ENCODE measurements at places on chromosomes 7 and 10.

DNA sequence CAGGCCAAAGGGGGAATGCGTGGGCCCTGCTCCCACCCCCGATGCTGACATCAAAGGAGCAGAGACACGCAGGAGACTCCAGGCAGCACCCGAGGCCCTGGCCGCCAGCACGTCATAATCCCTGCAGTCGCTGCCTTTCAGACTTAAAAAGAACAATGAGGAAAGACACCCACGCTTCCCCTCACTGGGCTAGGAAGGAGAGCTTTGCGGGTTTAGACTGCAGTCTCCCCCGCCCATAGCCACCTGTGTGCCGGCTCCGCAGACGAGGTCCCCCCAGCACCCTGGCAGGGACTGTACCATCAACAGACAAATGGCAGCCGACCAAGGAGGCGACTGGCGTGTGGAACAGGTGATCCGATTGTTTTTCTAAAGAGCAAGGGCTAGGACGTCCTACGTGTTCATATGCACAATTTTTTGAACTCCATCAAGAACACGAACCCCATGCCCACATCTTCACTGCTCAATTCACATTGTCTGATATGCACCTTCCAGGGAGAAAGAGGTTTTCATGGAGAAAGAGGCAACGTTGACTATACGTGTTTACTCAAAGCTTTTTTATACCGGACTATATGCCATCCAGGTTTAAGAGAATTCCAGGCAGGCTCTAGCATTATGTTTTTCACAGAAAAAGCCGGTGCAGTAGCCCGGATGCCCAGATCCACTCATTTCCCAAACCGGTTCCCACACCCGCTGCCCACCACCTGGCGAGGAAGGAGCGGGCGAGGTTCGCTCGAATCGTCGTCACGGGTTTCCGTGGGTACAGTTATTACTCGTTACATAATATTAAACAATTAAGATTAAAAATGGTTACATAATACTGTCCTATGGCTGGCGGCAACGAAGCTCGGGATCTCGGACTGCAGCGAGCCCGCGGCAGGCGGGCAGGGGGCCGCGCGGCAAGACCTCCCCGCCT lies 1.1 kb downstream of the GRB10 start:
- DNase-seq: peak; percentile 30

GRCh38 chr10:70742537-70743429 lies 42.4 kb downstream of the TBATA start:
- DNase-seq: no peak

- peak; percentile 85 for DNase-seq
Measured at GRCh38 chr7:12607134-12607533, 36.6 kb downstream of the SCIN start.

GRCh38 chr7:68754414-68754813 lies 843.9 kb upstream of the AUTS2 start:
- no peak for DNase-seq

DNA sequence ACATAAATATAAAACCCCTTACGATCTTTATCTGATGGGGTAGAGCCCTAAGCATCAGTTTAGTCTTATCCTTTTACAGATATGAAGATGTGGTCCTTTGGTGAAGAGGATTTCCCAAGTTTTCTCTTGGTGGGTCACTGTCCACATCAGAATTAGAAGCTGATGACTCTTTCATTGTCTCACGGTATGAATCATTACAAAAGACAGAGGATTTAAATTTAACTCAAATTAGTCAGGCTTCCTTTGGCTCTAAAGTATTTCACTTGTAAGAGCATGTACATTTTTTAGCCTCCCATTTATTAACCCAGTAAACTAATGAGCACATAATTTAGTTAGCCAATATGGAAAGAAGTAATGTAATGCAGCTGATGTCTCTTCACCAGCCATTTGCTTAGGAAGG lies 49.9 kb upstream of the TMEM26 start:
- DNase-seq: no peak

- DNase-seq: no peak
Measured at GRCh38 chr10:62115842-62116241, 152.8 kb downstream of the RTKN2 start.

DNA sequence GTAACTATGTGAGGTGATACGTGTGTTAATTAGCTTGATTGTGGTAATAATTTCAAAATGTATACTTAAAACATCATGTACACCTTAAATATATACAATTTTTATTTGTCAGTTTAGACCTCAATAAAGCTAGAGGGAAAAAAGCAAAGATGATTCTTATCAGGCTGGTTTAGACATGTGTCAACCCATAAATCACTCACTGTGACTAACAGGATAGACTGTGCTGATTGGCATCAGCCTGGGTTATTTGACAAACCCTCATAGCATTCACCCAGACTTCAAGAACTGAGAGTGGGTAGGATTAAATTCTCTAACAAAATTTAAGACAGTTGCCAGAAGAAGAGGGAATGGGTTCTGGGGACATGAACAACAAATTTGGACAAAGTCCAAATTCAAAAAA lies 73.8 kb upstream of the TMEM140 start:
- no peak for DNase-seq

GRCh38 chr10:71396084-71396710 lies 523 bp upstream of the CDH23 start:
- DNase-seq: peak; percentile 70

GRCh38 chr10:90913774-90914420 lies 7.0 kb downstream of the ANKRD1 start:
- DNase-seq: no peak

- DNase-seq: no peak
Measured at GRCh38 chr7:83876593-83876992, 227.7 kb upstream of the SEMA3E start.

DNA sequence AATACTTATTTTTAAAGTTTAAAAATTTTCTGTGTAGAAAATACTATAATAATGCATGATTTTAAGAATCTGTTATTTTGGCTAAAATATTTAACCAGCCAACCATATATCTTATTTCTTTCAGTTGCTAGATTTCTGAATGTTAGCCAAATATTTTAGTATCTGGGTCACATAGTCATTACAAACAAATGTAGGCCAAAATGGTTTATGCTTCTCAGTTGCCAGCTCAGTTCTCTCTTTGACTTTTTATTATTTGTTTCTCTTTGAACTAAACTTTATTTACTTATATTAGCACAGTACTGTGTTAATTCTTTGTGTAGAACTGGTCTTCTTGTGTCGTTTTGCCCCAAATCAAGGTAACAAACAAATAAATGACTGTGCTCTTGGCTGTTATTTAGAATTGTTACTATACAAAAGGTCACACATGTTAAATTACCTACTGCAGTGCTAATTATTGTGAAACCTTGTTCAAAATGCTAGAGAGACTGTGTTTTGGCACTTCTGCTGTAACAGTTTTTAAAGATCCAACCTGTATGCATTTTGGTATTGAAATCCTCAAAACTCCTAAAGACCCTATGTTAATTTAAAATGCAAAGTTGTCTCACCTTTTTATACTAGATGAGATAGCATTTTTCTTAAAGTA lies 39.8 kb downstream of the ZEB1 start:
- no peak for DNase-seq

- DNase-seq: no peak
Measured at GRCh38 chr7:19105546-19105945, 11.9 kb downstream of the TWIST1 start.

DNA sequence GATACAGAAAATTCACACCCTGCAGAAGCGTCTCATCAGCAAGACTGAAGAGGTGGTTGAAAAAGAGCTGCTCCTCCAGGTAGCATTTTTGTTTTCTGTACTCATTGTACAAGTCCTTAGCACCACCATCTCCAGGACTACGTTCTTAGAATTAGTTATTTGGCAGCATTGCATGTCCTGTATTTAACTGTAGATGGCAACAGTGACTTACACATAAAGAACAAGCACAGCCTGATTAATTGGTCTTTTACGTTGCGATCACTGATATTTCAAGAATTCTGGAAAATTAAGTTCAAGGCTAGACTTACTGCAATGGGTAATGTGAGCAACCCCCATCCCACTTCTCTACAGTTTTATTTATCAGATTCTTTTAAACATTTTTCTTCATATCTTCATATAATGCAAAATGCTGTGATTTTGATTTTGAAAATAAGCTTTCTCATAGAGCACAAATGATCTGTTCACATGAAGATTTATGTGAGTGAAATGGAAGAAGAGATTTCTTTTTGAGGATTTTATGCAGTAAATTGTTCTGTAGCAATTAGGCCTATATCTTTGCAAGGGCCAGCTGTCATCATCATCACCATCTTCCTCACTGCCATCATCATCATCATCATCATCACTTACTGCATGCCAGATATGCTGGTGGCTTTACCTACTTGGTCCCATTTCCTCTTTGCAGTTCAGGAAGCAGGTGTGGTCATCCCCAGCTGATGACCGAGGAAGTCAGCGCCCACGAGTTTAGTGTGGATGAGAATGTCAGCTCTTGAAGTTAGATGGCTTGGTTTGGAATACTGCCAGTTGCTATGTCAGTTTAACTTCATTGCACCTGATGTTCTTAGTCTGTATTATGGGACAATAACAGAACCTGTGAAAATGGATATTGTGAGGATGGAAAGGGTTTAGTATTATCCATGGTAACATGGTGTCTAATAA lies 53.4 kb downstream of the CFAP58 start:
- peak; percentile 17 for DNase-seq

DNA sequence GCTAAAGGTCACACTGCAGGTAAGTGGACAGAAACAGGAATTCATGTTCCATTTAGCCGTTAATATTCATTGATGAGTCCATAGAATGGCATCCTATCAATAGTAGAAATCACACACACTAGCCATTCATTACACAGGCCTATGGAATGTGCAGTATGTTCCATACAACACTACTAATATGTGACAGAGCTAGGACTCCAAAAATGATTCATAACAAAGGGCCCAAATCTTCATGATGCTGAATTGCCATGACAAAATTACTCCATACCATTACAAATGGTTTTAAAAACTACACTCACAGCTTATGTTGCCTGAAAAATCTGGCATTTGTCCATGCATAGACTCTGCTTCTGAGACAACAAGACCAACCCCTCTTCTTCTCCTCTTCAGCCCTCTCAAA lies 549.1 kb downstream of the XPNPEP1 start:
- DNase-seq: no peak

DNA sequence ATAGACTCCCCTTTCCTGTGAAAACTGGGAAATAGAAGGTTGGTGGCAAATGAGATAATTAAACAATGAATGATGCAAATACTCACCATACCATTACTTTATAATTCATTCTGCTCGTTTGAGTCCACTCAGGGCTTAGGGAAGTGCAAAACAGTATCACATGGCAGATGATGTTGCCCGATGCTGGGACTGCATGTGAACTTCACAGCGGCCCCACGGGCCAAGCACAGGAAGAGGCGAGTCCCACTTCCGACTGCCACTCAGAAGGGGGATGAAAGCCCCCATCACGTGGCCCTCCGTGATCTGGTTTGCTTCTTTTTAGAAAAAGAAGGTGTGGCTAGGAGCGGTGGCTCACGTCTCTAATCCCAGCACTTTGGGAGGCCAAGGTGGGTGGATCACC lies 71.5 kb downstream of the PRPF18 start:
- no peak for DNase-seq

- no peak for DNase-seq
Measured at GRCh38 chr10:103474077-103474476, 5.0 kb downstream of the CALHM3 start.

GRCh38 chr7:12706900-12707536 lies 19.6 kb downstream of the ARL4A start:
- DNase-seq: peak; percentile 37

DNA sequence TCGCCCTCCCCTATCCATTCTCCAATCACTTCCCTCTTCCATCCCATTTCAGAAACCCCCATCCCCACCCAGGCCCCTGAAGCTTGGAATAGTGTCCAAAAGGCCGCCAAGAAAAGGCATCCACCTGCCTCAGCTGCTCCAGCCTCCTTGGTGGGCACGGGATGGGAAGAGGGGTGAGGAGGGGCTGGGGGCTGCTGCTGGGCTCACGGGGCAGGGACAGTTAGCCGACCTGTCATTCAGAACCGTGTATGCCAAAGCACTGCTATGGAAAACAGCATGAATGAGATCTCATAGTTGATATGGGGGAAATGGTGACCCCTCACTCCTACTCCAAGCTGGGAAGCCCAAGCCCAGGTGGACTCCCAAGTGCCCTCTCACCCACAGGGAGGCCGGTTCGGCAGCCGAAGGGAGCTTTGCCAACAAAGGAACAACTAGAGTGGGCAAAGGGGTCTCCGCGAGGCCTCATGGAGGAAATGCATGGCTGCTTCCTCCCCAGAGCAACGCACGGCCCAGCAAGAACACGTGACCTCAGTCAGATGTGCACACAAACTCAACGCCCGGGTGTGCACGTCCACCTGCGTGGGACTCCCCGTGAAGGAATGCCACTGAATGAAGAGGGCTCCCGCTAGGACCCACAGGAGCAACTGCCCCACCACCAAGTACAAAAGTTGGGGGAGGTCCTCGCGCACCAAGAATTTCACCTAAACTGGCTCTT lies 52.5 kb downstream of the EBF3 start:
- DNase-seq: no peak

DNA sequence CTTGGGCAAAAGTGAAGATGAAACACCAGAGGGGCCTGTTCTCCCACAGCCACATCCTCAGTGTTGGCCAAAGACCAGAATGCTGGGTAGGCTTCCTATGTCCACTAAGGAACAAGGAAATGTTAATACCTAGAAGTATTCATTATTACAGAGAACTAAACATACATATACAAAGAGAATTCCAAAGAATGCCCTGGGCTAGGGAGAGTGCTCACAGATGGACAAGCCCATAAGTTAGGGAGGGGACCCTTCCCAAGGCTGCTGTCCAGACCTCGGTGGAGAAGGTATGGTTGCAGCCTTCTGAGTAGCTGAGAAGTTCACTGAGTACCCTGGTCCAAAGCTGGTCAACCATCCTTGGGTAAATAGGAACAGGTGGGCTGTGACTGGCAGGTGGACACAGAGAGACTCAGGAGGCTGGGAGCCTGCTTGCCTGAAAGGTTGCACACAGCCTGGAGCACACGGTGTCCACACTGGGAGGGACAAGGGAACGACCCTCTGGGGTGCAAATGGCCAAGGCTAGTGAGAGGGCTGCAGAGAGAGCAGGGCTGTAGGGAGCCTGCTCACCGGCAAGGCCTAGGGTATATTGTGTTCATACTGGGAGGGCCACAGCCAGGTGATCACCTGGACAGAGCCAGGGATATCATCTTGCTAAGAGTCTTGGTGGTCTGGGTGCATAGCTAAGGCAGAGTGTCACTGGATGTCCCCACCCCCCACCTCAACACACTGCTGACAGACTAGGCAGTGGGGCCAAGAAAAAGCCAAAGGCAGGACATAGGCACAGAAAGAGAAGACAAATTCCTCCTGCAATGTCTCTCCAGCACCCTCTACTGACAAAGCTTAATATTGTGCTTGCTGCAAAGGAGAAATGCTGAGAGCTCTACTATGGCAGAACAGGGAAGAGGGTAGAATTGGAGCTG lies 40.3 kb downstream of the CPVL start:
- DNase-seq: peak; percentile 66

All from NCI-H1105 treated with DMSO at 0.1 percent for 48 hours (cell line).